ENCODE measurements at places on chromosomes 11 and 22. TPM values are rescaled to one million over a fixed set of nuclear protein-coding genes. Genes with fewer than 3 reads are reported as not detected.

SMC1B gene
- total RNA-seq, result 0.02 TPM

CDCA5 gene
- 74.6 TPM for total RNA-seq

CSNK1E gene
- 99.6 TPM for total RNA-seq

TMEM132A gene
- total RNA-seq, result 124 TPM

ZNF214 gene
- 0.83 TPM for total RNA-seq

USH1C gene
- 0.85 TPM for total RNA-seq

SHANK3 gene
- 3.9 TPM for total RNA-seq

C11orf16 gene
- total RNA-seq, result not detected

PTGDR2 gene
- total RNA-seq, result not detected

SLC7A4 gene
- total RNA-seq, result not detected

RAB38 gene
- 0.79 TPM for total RNA-seq

XNDC1N gene
- 5.9 TPM for total RNA-seq

VPREB1 gene
- total RNA-seq, result not detected

NTM gene
- not detected for total RNA-seq

DGCR6 gene
- 0.55 TPM for total RNA-seq

DDX25 gene
- 0.02 TPM for total RNA-seq

SDHAF2 gene
- 49.7 TPM for total RNA-seq

AGBL2 gene
- total RNA-seq, result 1.8 TPM

RAG2 gene
- total RNA-seq, result not detected

FAM111B gene
- total RNA-seq, result 7.7 TPM

VSIG10L2 gene
- total RNA-seq, result not detected

CDKN1C gene
- total RNA-seq, result 0.56 TPM

SMTNL1 gene
- not detected for total RNA-seq

PAMR1 gene
- not detected for total RNA-seq

F2 gene
- 2.1 TPM for total RNA-seq

SLC22A8 gene
- not detected for total RNA-seq

NFAM1 gene
- not detected for total RNA-seq

ARHGAP8 gene
- total RNA-seq, result 1.8 TPM

ANGPTL5 gene
- not detected for total RNA-seq

FGF19 gene
- total RNA-seq, result 0.03 TPM

CD3D gene
- not detected for total RNA-seq

ELF5 gene
- total RNA-seq, result not detected

SMCO4 gene
- 7.7 TPM for total RNA-seq

MRGPRX3 gene
- not detected for total RNA-seq

PGA5 gene
- not detected for total RNA-seq

RASL10A gene
- total RNA-seq, result 0.32 TPM

OR52I2 gene
- not detected for total RNA-seq

EIF3M gene
- total RNA-seq, result 526 TPM

OR5D13 gene
- total RNA-seq, result not detected

TRIM5 gene
- total RNA-seq, result 12.4 TPM
